PC-3 (cell line): ENCODE measurements at places on chromosomes 3 and 15. TPM values are rescaled to one million over a fixed set of nuclear protein-coding genes. Genes with fewer than 3 reads are reported as not detected.

Gene GPR171
- total RNA-seq: not detected in 2 replicates

Gene WDR72
- total RNA-seq: 4.7 and 5.9 TPM in 2 replicates

Gene GOLGA8T
- total RNA-seq: 0.15 TPM in 1 of 2 replicates, not detected in the other

GRCh38 chr3:117728226-117728625 lies 1018.6 kb downstream of the TUSC7 start:
- no peak overlapping the region for H3K4me3 ChIP-seq
- H3K27ac ChIP-seq: no peak overlapping the region
- no peak for DNase-seq
- H3K36me3 ChIP-seq: no peaks in the 10 kb centered on the region

DNA sequence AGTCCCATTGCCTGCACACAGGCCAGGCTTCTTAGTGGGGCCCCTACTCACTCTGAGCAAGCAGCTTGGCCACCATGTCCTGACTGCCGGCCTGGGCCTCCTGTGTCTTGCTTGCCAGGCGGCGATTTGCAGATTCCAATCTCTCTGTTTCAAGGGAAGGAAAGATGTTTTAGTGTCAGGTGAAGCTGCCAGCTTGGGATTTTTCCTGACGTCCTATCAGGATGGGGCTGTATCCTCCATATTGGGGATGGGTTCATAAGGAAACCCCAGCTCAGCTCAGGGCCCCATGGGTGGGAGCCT lies 8.5 kb downstream of the AMOTL2 start:
- H3K4me3 ChIP-seq: no peak overlapping the region
- no peak for DNase-seq
- no peak overlapping the region for H3K27ac ChIP-seq
- peaks cover 42% of the 10 kb centered on the region for H3K4me1 ChIP-seq

DNA sequence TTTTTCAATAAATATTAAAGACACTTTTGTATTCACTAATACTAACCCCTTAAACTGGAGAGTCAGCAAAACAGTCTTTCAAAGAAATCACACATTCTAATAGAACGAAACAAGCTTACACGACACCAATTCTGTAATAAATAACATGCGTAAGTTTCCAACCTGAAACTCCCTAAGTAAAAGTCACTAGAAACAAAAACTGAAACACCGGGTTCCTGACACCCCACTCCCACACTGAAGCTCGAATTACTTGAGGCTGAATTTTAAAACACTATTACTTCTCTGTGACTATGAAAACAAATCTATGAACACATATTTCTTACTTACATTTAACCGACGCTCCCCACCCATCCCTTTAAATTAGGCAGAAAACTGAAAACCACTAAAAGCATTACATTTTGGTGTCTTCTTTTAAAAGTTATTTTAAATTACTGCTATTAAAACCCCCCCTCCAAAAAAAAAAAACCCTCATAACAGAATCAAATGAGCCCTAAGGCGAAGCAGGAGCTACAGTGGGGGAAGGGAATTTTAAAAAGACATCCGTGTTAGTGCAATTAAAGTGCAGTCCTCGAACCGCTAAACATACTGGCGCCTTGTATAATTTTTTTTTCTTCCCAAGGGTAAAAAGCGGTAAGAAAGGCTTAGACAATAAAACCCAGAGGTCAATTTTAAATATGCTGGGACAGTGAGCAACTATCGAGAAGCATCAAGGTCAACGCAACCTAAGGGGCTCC lies 878 bp downstream of the SPPL2A start:
- H3K27ac ChIP-seq: peak overlapping the region; percentile 32
- peak; percentile 2 for DNase-seq
- peaks cover 13% of the 10 kb centered on the region; the same call in 1 of the 2 replicates for H3K4me1 ChIP-seq

GRCh38 chr15:60407415-60407805 lies 9.6 kb upstream of the ANXA2 start:
- H3K4me1 ChIP-seq: peaks cover 53% of the 10 kb centered on the region
- H3K27me3 ChIP-seq: no peaks in the 10 kb centered on the region
- peak; percentile 89 for DNase-seq

GRCh38 chr3:112078125-112079083 lies 7.8 kb upstream of the C3orf52 start:
- no peak for DNase-seq
- no peaks in the 10 kb centered on the region for H3K36me3 ChIP-seq
- no peaks in the 10 kb centered on the region for H3K27me3 ChIP-seq
- no peak overlapping the region for H3K4me3 ChIP-seq
- no peak overlapping the region for H3K27ac ChIP-seq
- peaks cover 34% of the 10 kb centered on the region for H3K4me1 ChIP-seq

DNA sequence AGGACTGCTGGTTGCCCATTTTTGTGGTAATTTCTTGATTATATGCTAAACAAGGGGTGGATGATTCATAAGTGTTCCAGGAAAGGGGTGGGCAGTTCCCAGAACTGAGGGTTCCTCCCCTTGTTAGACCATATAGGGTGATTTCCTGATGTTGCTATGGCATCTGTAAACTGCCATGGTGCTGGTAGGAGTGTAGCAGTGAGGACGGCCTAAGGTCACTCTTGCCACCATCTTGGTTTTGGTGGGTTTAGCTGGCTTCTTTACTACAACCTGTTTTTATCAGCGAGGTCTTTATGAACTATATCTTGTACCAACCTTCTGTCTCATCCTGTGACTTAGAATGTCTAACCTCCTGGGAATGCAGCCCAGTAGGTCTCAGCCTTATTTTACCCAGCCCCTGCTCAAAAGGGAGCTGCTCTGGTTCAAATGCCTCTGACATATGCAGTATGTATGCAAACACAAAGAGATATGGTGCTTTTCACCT lies 46.2 kb downstream of the C3orf38 start:
- H3K27me3 ChIP-seq: peaks cover 28% of the 10 kb centered on the region
- no peaks in the 10 kb centered on the region for H3K36me3 ChIP-seq
- no peak overlapping the region for H3K4me3 ChIP-seq
- no peaks in the 10 kb centered on the region for H3K4me1 ChIP-seq
- no peak overlapping the region for H3K27ac ChIP-seq
- DNase-seq: no peak

DNA sequence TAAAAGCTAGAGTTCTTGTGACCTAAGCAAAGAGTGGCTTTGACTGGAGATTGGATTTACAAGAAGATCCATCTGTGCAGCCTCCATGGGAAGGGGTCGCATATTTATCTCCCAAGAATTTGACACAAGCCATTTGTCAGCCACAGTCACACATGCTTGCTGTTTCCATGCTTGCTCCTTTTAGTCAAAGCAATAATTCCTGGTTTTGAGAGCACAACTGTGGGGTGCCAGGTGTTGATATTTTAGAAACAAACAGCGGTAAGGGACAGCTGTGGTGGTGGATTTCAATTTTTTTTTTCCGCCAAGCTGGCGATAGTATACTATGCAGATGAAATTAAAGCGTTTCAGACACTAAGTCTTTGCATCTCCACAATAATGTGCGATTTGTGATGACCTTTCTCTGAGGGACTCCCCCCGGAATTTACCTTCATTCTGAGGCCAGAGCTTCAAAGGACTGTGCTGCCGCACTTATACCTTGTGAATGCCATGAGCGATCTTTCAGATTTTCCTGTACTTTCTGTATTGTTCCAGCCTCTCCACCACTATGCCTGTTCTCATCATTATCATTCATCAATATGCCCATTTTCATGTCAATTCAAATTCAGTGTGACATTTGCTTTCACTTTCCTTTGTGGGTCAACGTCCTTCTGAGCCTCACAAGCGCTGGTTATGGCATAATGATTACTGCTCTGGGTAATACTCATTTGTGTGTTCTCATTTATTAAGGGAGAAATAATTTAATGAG lies 108.2 kb upstream of the KBTBD8 start:
- no peak overlapping the region for H3K4me3 ChIP-seq
- H3K4me1 ChIP-seq: no peaks in the 10 kb centered on the region

- H3K27me3 ChIP-seq: no peaks in the 10 kb centered on the region
- H3K4me1 ChIP-seq: no peaks in the 10 kb centered on the region
- no peak overlapping the region for H3K27ac ChIP-seq
- DNase-seq: no peak
- no peaks in the 10 kb centered on the region for H3K36me3 ChIP-seq
Measured at GRCh38 chr15:90817117-90818057, 51.0 kb upstream of the FURIN start.
